ENCODE measurements at places on chromosomes 3 and 15. TPM values are rescaled to one million over a fixed set of nuclear protein-coding genes. Genes with fewer than 3 reads are reported as not detected.

Gene ZNF860
- not detected for total RNA-seq

Gene ZNF621
- total RNA-seq = 21.7 TPM

Gene CYP8B1
- not detected for total RNA-seq

Gene TRPM1
- total RNA-seq = not detected

Gene A4GNT
- total RNA-seq = not detected

Gene TMEM40
- not detected for total RNA-seq

Gene WNT7A
- total RNA-seq = 0.20 TPM

Gene GRAMD1C
- 0.29 TPM for total RNA-seq

Gene ROBO2
- total RNA-seq = not detected

DNA sequence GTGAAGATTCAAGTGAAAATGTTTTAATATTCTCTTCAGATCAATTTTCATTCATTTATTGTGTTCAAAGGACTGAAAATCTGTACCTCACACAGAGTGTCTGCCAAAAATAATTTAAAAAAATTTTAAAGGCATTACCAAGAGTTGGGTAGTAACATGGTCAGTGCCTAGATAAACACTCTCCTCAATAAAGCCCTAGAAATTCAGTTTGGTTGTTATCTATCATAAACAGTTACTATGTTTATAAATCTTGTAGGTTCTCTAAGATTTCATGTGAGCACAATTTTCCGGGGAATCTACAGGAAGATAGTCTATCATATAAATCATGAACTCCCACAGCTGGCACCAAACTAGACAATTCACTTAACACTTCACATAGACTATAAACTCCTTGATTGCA is 128.6 kb downstream of the GSK3B start:
- no peak overlapping the region for H3K4me3 ChIP-seq
- no peaks in the 10 kb centered on the region for H3K27me3 ChIP-seq
- H3K36me3 ChIP-seq = peaks cover 10% of the 10 kb centered on the region
- DNase-seq = no peak
- no peak overlapping the region for H3K27ac ChIP-seq

GRCh38 chr3:147614210-147614609 is 205.0 kb downstream of the ZIC1 start:
- no peak for DNase-seq
- no peaks in the 10 kb centered on the region for H3K36me3 ChIP-seq

GRCh38 chr15:94086341-94086740 is 145.0 kb upstream of the MCTP2 start:
- DNase-seq = no peak
- H3K4me3 ChIP-seq = no peak overlapping the region
- no peak overlapping the region for H3K27ac ChIP-seq

DNA sequence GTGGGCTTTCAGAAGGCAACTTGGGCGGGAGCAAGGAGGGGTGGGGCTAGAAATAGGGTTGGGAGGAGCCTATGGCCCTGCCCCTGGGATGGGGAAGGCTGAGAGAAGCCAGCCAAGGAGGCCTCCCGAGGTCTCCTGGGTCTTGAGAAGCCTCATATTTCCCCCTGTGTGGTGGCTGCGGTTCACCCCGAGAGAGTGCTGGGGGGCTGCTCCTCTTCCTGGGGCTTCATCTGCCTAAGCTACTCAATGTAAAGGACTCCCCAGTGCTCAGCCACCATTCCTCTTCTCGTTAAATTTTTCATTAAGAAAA is 174.3 kb downstream of the SMAD6 start:
- DNase-seq = no peak
- no peak overlapping the region for H3K27ac ChIP-seq
- H3K4me1 ChIP-seq = no peaks in the 10 kb centered on the region
- H3K36me3 ChIP-seq = no peaks in the 10 kb centered on the region

GRCh38 chr3:134361162-134361835 is 12.9 kb downstream of the AMOTL2 start:
- H3K4me3 ChIP-seq = no peak overlapping the region
- no peak overlapping the region for H3K27ac ChIP-seq
- peaks cover 24% of the 10 kb centered on the region for H3K27me3 ChIP-seq
- peaks cover 21% of the 10 kb centered on the region for H3K4me1 ChIP-seq
- DNase-seq = no peak

- no peak overlapping the region for H3K27ac ChIP-seq
- H3K36me3 ChIP-seq = no peaks in the 10 kb centered on the region
- H3K27me3 ChIP-seq = peaks cover 7% of the 10 kb centered on the region
- DNase-seq = no peak
- H3K4me3 ChIP-seq = no peak overlapping the region
Measured at GRCh38 chr15:99009741-99010330, 2.2 kb upstream of the PGPEP1L start.

DNA sequence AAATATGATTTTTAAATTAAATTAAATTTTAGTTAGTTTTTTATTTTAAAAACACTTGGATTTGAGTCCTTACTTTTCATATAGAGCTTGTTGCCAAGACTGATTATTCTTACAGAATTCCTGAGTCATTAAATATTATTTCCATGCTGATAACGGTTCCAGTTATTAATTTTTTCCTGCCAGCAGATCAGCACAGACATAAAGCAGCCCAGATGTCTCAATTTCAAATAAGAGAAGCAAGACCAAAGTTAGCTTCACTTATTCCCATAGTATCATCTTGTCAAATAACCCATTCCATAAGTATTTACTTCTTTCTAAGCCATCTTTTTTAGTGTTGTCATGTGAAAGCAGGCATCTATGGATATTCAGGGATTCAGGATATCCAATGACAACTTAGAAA is 75.3 kb downstream of the SSR3 start:
- H3K27me3 ChIP-seq = peaks cover 24% of the 10 kb centered on the region
- H3K27ac ChIP-seq = no peak overlapping the region
- no peak overlapping the region for H3K4me3 ChIP-seq
- H3K36me3 ChIP-seq = no peaks in the 10 kb centered on the region

- H3K27ac ChIP-seq = no peak overlapping the region
- no peak overlapping the region for H3K4me3 ChIP-seq
- DNase-seq = no peak
- H3K27me3 ChIP-seq = no peaks in the 10 kb centered on the region
Measured at GRCh38 chr3:37899101-37899707, 37.5 kb downstream of the CTDSPL start.

DNA sequence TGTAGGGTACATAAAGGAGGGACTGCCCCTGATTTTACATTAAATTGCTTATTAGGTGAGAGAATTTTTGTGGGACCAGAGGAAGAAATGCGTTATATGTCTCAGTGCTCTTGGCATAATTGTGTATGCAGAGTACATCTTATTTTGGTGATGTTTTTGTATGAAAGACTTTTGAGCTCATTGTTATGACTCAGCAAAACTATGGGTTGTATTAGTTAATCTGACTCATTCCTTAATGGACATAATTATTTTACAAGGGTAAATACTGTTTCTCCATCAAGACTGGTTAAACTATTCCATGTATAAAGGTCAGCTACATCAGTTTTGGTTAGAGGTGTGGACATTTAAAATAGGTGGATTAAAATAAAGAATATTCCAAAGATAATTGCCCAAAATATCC is 156.8 kb downstream of the ALCAM start:
- no peaks in the 10 kb centered on the region for H3K27me3 ChIP-seq
- H3K36me3 ChIP-seq = no peaks in the 10 kb centered on the region
- peaks cover 5% of the 10 kb centered on the region for H3K4me1 ChIP-seq
- no peak for DNase-seq
- H3K4me3 ChIP-seq = no peak overlapping the region

- H3K27ac ChIP-seq = no peak overlapping the region
- H3K4me3 ChIP-seq = no peak overlapping the region
- H3K36me3 ChIP-seq = peaks cover 7% of the 10 kb centered on the region
- no peaks in the 10 kb centered on the region for H3K4me1 ChIP-seq
- no peak for DNase-seq
- H3K27me3 ChIP-seq = no peaks in the 10 kb centered on the region
Measured at GRCh38 chr15:49096090-49096750, 50.0 kb upstream of the SECISBP2L start.

DNA sequence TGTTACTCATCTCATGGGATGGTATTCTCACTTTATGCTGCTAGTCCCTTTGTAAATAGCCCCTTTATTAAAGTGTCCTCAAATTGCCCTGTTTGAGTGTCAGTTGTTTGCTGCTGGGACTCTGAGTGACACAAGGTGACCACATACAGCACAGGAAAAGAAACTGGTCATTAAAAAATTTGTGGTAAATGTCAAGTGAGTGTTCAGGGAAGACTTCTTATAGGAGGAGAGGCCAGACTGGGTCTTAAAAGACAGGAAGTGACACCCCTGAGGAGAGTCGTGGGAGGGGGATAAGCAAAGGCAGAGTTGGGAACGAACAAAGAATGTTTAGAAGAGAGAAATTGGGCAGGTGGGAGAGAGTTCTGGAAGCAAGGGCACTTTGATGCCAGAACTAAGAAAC is 35.2 kb downstream of the CCR3 start:
- H3K27me3 ChIP-seq = peaks cover 27% of the 10 kb centered on the region
- no peak for DNase-seq
- peaks cover 58% of the 10 kb centered on the region for H3K4me1 ChIP-seq
- peaks cover 28% of the 10 kb centered on the region for H3K36me3 ChIP-seq

DNA sequence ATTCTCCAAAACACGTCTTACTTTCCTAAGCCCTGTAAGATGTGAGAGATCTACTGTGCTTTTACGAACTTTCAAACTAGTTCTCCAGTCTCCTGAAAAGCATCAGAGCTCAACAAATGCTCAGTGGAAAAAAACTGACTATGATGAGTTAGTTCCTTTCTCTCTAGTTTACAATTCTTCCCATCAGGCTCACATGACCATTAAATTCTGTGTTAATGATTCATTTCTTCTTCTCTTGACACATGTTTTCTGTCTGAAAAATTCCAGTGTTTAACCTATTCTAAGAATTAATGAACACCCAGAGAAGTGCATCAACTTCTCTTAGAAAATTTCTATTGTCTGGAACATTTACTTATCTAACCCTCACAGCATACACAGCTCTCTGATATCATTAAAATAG is 844.3 kb downstream of the SI start:
- H3K27ac ChIP-seq = no peak overlapping the region
- H3K27me3 ChIP-seq = no peaks in the 10 kb centered on the region
- DNase-seq = no peak
- H3K36me3 ChIP-seq = no peaks in the 10 kb centered on the region
- H3K4me1 ChIP-seq = no peaks in the 10 kb centered on the region
- H3K4me3 ChIP-seq = no peak overlapping the region

GRCh38 chr15:40037721-40038120 is 1.3 kb downstream of the SRP14 start:
- peak overlapping the region; percentile 99 for H3K4me3 ChIP-seq
- peaks cover 50% of the 10 kb centered on the region for H3K4me1 ChIP-seq
- peak overlapping the region; percentile 96 for H3K27ac ChIP-seq

DNA sequence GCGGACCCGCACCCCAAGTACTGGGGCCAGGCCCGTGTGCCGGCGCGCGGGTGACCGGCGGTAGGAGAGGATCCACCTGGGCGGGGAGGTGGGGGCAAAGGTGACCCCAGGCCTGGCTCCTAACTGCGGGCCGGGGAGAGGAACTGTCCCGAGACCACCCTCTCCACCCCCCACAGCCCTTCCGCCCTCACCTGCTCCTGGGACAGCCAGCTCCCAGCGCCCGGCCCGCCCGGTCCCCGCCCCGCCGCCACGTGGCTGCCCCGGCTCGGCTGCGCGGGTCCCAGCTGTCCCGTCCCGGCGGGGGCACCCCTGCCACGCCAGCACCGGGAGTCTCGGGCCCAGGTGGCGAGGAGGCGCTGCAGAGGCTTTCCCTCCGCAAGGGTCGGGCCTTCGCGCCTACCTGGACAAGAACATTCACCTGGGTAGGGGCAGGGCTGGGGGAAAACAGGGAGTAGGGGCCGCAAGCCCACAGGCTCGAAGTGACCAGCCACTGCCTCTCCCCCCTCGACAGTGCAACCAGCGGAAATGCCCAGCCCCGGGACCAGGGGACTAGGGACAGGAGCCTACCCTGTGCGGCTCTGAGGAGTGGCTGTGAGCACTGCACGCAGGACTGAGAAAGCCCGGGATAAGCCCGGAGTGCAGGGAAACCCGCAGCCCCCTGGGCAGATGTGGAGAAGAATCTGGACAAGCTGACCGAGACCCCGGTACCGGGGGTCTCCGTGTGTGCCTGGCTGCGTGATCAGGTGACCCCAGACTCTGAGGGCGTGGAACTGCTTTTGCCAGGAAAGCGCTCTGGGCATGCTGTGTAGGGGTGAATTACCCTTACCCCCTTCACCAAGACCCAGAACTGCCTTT is at the start of gene SLC12A8:
SLC12A8 (minus strand) TSS at position 240 of the 855 bp plus-strand sequence. CDS start 1,399 bp downstream, outside the sequence.
- no peak within 1 kb of the TSS for H3K27ac ChIP-seq
- no peak for DNase-seq
- H3K4me1 ChIP-seq = peaks cover 13% of the 10 kb centered on the region
- peaks cover 59% of the 10 kb centered on the region for H3K27me3 ChIP-seq

GRCh38 chr15:42273900-42274701 is 868 bp upstream of the TMEM87A start:
- H3K36me3 ChIP-seq = peaks cover 18% of the 10 kb centered on the region
- peak; percentile 76 for DNase-seq
- H3K27me3 ChIP-seq = no peaks in the 10 kb centered on the region
- peak overlapping the region; percentile 100 for H3K27ac ChIP-seq

GRCh38 chr3:138842483-138843188 is 7.9 kb upstream of the PIK3CB start:
- no peaks in the 10 kb centered on the region for H3K27me3 ChIP-seq
- no peak overlapping the region for H3K4me3 ChIP-seq
- no peak overlapping the region for H3K27ac ChIP-seq
- no peak for DNase-seq
- H3K36me3 ChIP-seq = no peaks in the 10 kb centered on the region

GRCh38 chr3:2465842-2466241 is 367.2 kb downstream of the CNTN4 start:
- no peak for DNase-seq
- no peaks in the 10 kb centered on the region for H3K36me3 ChIP-seq
- H3K27me3 ChIP-seq = no peaks in the 10 kb centered on the region
- no peaks in the 10 kb centered on the region for H3K4me1 ChIP-seq
- no peak overlapping the region for H3K4me3 ChIP-seq
- no peak overlapping the region for H3K27ac ChIP-seq
